ENCODE measurements at places on chromosomes 7 and 10. TPM values are rescaled to one million over a fixed set of nuclear protein-coding genes. Genes with fewer than 3 reads are reported as not detected.
A peak's percentile ranks its signal among the peaks of the same experiment; 100 is the strongest.

Gene HTR5A
- total RNA-seq, result not detected

Gene LOXL4
- total RNA-seq, result 0.68 TPM

DNA sequence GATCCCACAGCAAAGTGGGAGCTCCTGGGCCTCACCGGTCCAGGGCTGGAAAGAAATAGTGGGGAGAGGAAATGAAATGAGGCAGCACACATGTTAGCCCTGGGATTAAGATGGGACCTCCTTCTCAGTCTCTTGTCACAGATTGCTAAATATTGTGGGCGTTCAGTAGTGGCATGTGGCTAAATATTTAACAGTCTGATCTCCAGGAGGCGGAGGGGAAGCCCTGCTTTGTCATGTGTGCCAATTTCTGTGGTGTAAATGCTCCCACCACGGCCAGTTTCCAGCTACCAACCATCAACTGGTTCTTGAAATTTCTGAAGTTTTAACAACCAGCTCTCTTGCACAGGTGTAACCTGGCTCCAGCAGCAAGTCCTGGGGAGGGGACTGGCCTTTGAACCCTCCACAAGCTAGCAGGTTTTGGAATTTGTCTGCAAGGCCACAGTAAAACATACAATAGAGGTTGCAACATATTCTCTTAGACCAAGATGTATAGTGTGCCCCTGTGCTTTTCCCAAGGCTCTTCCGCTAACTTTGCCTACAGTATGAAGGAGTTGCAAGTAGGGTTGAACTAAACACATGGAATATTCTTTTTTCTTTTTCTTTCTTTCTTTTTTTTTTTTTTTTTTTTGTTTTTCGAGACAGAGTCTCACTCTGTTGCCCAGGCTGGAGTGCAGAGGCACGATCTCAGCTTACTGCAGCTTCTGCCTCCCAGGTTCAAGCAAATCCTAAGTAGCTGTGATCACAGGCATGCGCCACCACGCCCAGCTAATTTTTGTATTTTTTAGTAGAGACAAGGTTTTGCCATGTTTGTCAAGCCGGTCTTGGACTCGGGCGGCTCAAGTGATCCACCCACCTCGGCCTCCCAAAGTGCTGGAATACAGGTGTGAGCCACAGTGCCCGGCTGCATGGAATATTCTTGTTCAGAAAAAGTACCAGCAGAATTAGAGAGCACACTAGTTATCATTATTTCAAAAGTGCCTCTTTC is 103.1 kb upstream of the PCBD1 start:
- DNase-seq, result no peak

- no peak for DNase-seq
Observed at GRCh38 chr10:120156614-120157274, 264.2 kb downstream of the SEC23IP start.

- DNase-seq, result no peak
Observed at GRCh38 chr7:142733271-142733670, 16.0 kb upstream of the PRSS1 start.

- DNase-seq, result no peak
Observed at GRCh38 chr7:83956104-83956503, 238.5 kb downstream of the SEMA3A start.

GRCh38 chr10:11673346-11674280 is 62.2 kb upstream of the USP6NL start:
- peak; percentile 76 for DNase-seq

GRCh38 chr7:42980514-42980913 is 48.3 kb downstream of the MRPL32 start:
- no peak for DNase-seq

GRCh38 chr7:26195867-26196657 is 4.5 kb downstream of the HNRNPA2B1 start:
- DNase-seq, result no peak

DNA sequence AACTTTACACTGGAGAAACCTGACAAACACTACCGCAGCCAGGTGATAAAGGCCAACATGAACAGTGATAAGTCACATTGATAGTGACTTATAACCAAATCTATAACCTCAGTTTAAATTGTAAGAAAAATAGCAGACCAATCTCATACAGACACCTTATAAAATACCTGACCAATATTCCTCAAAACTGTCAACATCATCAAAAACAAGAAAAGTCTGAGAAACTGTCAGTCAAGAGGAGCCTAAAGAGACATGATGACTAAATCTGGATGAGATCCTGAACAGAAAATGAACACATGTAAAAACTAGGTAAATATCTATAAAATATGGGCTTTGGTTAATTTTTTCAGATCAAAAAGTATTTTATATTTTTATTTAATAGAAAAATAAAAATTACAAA is 233.3 kb downstream of the HPSE2 start:
- DNase-seq, result no peak

- DNase-seq, result no peak
Observed at GRCh38 chr10:90887555-90887954, 15.8 kb downstream of the RPP30 start.

DNA sequence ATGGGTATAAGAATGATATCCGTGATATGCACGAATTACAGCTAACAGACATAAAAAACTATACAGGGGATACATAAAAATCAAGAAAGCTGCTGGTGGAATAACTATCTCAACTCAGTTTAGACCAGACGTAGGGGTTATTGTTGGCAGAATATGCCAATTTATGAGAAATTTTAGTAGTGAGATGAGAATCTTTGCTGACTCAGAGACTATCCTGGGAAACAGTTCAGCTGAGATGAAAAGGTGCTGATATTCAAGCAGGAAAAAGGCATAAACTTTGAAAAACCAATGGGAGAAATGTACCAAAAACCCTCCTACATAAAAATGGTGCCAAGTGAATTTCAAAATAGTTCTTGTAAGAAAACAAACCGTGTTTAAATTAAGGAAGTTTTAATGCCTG is 3.3 kb downstream of the MRPS33 start:
- DNase-seq, result no peak

DNA sequence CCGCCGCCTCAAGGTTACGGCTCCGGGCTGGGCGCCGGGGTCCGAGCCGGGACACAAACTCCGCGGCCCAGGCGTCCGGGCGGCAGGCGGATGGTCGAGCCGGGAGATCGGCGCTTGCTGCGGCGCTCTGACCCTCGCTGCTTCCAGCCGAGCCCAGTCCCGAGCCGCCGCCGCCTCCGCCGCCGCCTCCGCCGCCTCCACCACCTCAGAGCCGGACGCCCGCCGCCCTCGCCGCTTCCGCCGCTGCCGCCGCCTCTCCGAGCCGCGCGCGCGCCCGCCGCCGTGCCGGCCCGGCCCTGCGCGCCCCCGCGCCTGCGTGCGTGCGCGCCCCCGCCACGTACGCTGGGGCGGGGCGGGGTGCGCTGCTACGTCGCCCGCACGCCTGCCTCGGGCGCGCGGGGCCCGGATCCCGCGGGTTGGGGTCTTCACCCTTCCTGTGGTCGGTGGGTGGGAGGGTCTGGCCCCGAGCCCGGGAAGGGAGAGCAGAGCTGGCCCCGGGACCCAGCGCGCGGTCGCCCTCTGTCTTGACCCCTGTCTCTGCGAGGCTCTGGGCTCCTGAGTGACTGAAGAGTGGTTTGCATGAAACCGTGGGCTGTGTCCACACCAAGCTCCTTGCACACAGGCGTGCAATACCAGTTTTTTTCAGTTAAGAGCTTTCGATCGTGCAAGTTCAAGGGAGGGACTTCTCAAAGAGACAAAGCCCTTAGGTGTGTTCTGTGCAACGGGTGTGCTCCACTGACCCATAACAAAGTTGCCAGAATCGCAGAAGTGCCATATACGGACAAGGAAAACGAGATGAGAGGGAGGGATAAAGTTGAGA is at the start of gene SMURF1:
Gene SMURF1, minus strand, starts transcription at position 256 of the 820 bp plus-strand sequence. CDS start 328 bp downstream, outside the sequence.
- DNase-seq, result peak; percentile 79

GRCh38 chr10:101775273-101776160 is at the start of gene FGF8:
TSS of gene FGF8 (minus strand) at chr10:101776114. CDS start at chr10:101775900, 214 bp downstream.
- no peak for DNase-seq

Measured in dermis blood vessel endothelial cell (primary cell).